ENCODE measurements at places on chromosomes 4 and X.

GRCh38 chr4:16218950-16219349, 7.3 kb downstream of the TAPT1 start:
- no peak for DNase-seq

DNA sequence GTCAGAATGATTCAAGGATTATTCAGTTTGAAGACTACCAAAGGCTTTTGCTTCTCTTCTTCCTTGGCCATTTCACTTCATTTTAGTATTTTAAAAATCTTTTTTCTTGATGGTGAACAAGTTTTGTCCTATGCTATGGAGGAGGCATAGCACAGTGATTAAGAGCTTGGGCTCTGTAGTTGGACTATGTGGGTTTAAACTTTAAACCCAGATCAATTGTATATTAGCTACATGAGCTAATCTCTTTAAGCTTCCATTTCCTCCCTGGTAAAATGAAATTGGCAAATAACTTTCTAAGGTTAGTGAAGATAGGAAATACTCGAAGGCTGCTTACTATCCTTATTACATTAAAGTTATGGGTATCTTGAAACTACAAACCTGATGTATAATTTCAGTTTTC, 23.8 kb upstream of the C4orf51 start:
- DNase-seq, result no peak

DNA sequence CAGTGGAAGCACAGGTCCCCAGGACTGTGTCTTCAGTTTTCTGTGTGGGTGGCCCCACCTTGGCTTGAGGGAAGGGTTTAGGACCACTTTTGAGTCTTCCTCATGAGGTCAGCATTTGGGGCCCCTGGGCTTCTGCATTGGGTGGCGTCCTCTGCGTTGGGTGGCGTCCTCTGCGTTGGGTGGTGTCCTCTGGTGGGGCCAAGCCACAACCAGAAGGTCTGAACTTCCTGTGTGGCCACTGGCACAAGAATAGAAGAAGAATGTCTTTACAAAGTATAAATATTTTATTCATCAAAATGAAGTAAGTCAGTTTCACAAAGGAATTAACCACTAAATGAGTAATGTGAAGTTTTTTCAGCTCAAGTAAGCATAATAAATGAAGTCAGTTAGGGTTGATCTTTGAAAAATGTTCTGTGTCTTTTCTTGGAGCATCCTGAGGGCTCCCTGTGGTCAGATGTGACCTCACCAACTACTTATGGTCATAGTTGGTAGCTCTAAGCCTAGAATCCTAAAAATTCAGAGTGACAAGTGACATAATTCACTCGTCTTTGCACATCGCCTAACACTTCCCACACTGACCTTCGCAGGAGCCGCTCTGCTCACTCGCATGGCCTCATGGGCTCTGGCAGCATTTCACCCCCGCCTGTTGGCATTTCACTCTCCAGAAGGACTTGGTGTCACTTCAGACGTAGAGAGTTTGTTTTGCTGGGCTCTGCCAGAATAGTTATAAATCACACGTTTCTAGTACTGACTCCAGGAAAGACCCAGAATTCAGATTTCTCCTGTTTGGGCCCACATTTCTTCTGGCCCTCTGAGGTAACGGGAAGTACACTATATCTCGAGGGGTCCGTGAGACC, 39.0 kb upstream of the HGFAC start:
- DNase-seq, result no peak

DNA sequence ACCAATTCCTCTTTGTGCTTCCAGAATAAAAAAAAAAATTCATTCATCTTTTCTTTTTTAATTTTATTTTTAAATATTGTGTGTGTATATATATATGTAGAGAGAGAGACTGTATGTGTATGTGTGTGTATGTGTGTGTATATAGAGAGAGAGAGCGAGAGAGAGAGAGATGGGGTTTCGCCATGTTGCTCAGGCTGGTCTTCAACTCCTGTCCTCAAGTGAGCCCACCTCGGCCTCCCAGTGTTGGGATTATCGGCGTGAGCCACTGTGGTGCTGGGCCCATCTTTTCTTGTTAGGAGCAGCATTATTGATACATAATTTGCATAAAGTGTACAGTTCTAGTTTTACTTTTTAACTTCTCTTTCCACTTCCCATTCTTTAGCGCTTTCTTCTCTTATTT, 33.6 kb downstream of the KDM6A start:
- DNase-seq, result no peak

GRCh38 chrX:150813922-150814321, 84.5 kb downstream of the CD99L2 start:
- DNase-seq, result no peak

DNA sequence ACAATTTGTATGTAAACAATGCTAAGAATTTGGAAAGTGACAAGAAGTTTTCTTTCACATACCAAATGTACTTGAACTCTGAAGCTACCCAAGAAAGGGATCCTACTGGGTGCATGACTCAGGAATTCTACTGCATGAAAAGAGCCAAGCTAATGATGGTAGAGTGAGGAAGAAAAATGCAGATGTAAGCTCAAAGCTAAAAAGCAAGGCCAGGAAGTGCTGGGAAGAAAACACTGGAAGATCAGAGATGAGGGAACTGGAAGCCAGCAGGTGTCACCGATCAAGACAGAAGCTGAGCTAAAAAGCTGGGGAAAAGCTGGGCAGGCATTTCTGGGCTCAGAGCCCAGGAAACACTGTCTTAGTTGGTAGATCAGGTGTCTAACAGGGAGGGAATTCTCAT, 449.1 kb downstream of the NKX6-1 start:
- DNase-seq, result no peak

- no peak for DNase-seq
Measured at GRCh38 chr4:105225500-105225899, 78.8 kb downstream of the TET2 start.

DNA sequence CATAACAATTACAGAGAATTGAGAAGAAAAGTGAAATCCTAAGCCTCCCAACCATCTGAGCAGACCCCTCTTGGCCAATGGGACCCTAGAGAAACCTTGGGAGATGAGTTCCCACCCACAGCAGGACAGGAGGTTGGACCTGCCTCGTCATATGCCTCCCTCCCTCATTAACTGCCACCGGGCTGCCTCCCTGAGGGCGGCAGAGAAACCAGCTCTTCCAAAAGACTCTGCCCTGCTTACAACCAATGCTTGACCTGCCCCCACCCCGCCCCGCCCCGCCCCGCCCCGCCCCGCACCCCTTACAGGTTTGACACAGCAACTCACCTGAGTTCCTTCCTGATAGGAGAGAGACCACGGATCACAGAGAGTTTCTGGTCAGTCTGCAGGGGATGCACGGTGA, 86.1 kb downstream of the ADRA2C start:
- DNase-seq, result no peak

DNA sequence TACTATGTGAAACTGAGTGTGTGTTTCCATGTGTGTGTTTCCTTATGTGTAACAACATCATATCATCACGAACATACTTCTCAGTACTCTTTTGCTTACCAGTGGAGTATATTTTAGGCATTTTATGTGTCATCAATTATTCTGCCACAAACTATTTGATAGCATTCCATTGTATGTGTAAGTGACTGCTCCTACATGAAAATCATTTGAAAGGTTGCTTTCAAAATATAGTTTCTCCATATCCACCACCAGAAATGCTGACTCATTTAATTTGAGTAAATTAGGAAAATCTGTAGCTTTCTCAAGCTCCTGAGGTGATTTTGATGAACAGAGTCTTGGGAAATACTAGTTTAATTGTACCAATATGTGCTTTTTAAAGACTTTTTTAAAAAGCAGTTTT, 376.2 kb downstream of the PCDH18 start:
- DNase-seq, result no peak

DNA sequence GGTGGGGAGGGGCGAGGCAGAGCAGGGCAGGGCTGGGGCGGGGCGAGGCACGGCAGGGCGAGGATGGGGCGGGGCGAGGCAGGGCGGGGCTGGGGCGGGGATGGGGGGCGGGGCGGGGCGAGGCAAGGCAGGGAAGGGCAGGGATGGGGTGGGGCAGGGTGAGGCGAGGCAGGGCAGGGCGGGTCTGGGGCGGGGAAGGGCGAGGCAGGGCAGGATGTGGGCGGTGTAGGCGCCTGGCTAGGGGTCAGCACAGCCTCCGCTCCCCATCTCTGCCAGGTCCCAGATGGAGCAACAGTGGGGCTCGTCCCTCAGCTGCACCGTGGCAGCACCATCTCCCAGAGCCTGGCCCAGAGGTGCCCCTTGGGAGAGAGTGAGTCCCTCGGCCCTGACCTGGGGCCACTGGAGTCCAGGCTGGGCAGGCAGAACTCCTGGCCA, 4.2 kb upstream of the SRPK3 start:
- DNase-seq, result no peak

GRCh38 chrX:149638860-149639259, 7.3 kb upstream of the TMEM185A start:
- no peak for DNase-seq

- no peak for DNase-seq
Measured at GRCh38 chr4:87521319-87521718, 7.9 kb downstream of the SPARCL1 start.

GRCh38 chr4:99462875-99463464, 27.8 kb upstream of the ADH7 start:
- DNase-seq, result peak; percentile 39

- DNase-seq, result no peak
Measured at GRCh38 chr4:19993242-19993641, 258.5 kb upstream of the SLIT2 start.

DNA sequence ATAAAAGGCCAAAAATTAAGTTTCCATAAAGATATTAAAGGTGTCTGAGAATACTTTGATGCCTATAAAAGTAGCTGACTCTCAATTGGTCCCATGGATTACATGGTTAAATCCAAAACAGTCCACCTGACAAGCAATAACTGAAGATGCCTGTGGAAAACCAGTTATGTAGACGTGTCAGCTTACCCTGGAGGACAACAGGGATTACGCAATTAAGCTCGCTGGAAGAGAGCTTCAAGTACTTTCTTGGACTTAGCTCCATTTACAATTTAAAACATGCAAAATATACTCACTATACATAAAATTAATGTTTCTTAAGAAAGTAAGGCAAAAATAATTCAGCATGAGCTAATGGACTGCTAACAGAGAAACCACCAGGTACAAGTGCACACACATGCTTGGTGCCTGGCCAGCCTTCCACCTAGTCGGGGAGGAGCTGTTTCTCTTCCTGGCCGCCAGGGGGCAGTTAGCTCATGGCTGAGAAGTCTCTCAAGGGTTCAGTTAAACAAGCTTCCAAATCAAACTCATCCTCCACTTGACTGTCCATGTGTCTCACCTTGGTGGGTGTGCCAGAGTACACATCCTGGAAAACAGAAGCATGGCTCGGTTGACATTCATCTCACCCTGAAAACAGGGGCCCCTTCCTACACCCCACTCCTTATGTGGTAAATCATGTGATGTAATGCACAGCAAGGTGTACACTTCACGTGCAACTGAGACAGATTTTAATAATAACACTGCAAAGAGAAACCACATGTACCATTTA, 9.2 kb upstream of the FAM53A start:
- DNase-seq, result peak; percentile 65

DNA sequence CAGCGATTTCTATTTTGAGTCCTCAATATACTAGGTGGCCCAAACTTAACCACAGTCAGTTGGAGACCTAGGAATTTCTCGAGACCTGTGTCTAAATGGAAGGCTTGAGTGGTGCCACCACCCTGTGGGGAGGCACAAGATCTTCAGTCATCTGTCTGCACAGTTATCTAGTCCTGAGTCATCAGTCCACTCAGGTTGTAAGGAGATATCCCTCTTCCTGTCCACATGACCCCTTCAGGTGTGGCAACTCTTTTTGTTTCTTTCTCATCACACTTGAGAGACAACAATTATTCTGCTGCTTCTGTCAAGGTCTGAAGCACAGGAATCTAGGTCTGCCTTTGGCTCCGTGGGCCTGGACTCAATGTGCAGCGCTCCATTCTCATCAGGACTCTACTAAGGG, 64.4 kb upstream of the IBSP start:
- no peak for DNase-seq

DNA sequence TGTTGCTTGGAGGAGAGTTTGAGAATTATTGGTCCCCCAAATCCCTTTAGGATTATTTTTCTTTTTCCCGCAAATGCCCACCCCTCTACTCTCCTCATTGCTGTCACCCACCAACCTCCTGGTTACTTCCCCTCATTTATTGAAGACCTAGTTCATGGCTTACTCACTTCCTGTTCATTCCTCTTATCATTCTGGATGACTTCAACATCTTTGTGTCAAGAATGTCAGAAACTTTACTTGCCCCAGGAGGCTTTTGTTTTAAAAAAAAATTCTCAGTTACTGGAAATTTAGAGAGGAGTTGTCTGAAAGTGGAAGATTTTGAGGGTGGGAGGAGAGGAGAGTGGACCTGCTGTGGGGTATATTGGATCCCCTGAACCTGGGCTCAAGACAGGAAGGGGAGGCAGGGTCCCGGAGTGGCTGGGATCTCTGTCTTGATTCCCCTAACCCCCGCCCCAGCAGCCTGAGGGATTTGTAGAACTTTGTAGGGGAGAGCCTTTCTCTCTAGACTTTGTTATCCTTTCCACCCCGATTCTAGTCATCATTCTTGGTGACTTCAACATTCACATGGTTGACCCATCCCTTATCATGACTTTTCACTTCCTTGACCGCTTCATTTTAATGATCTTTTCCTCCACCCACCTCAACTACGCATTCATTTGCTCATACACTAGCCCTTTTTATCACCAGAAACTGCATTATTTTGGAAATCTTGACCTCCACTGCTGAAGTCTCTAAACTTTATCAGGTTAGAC, 69.9 kb upstream of the ESX1 start:
- no peak for DNase-seq

Data from KG1 (cell line).